ENCODE measurements at places on chromosomes 3 and 15. TPM values are rescaled to one million over a fixed set of nuclear protein-coding genes. Genes with fewer than 3 reads are reported as not detected.

RBM6 gene
- 84.7 TPM for total RNA-seq

LMOD3 gene
- not detected for total RNA-seq

TRIM69 gene
- total RNA-seq: 40.3 TPM

ANKUB1 gene
- not detected for total RNA-seq

GOLGA8T gene
- 1.4 TPM for total RNA-seq

PTX3 gene
- 9.2 TPM for total RNA-seq

VWA5B2 gene
- total RNA-seq: 0.32 TPM

SLC51A gene
- total RNA-seq: not detected

GP9 gene
- total RNA-seq: not detected

ZPLD1 gene
- not detected for total RNA-seq

SEMA3G gene
- total RNA-seq: 163 TPM

NOX5 gene
- total RNA-seq: 0.53 TPM

FILIP1L gene
- 106 TPM for total RNA-seq

GPR160 gene
- total RNA-seq: 7.3 TPM

CPLX3 gene
- total RNA-seq: not detected

DZIP3 gene
- 7.0 TPM for total RNA-seq

KLHL24 gene
- total RNA-seq: 26.6 TPM

ISG20 gene
- 5.3 TPM for total RNA-seq

CNTN4 gene
- total RNA-seq: 37.5 TPM

LRRC31 gene
- total RNA-seq: not detected

NUP210 gene
- total RNA-seq: 11.0 TPM

CLDN18 gene
- 0.11 TPM for total RNA-seq

CIDEC gene
- total RNA-seq: 29.9 TPM

PRR23B gene
- not detected for total RNA-seq

FBLN2 gene
- 323 TPM for total RNA-seq

ZIC4 gene
- total RNA-seq: not detected

EPB42 gene
- total RNA-seq: not detected

TRAT1 gene
- total RNA-seq: 3.7 TPM

CHCHD6 gene
- total RNA-seq: 1.2 TPM

PRR20G gene
- not detected for total RNA-seq

ZKSCAN7 gene
- not detected for total RNA-seq

CD200R1 gene
- total RNA-seq: not detected

MME gene
- total RNA-seq: 1.5 TPM

CCDC14 gene
- 6.5 TPM for total RNA-seq

LMAN1L gene
- total RNA-seq: not detected

CLRN1 gene
- not detected for total RNA-seq

WNT7A gene
- total RNA-seq: not detected

ASB14 gene
- not detected for total RNA-seq

FBXW12 gene
- total RNA-seq: not detected

GABRR3 gene
- not detected for total RNA-seq

TLE3 gene
- 76.4 TPM for total RNA-seq

GPR27 gene
- 2.4 TPM for total RNA-seq

LIPC gene
- total RNA-seq: not detected

SELENOS gene
- total RNA-seq: 32.0 TPM

CRYGS gene
- not detected for total RNA-seq

ANKRD63 gene
- total RNA-seq: not detected

ISL2 gene
- not detected for total RNA-seq

ARIH2 gene
- 82.3 TPM for total RNA-seq

TNFAIP8L3 gene
- total RNA-seq: 2.6 TPM

MESP2 gene
- total RNA-seq: not detected

SNUPN gene
- total RNA-seq: 6.7 TPM

GOLGA8S gene
- not detected for total RNA-seq

DAZL gene
- total RNA-seq: not detected

MUC13 gene
- total RNA-seq: not detected

DNAJB11 gene
- total RNA-seq: 31.3 TPM

CCR4 gene
- total RNA-seq: 3.1 TPM
